B cell (primary cell): ENCODE measurements at places on chromosomes 2 and 18.

GRCh38 chr18:23683155-23683554 lies 6.1 kb upstream of the LAMA3 start:
- no peak overlapping the region for H3K4me3 ChIP-seq
- H3K27ac ChIP-seq = no peak overlapping the region
- no peak for DNase-seq
- no peaks in the 10 kb centered on the region for H3K36me3 ChIP-seq

DNA sequence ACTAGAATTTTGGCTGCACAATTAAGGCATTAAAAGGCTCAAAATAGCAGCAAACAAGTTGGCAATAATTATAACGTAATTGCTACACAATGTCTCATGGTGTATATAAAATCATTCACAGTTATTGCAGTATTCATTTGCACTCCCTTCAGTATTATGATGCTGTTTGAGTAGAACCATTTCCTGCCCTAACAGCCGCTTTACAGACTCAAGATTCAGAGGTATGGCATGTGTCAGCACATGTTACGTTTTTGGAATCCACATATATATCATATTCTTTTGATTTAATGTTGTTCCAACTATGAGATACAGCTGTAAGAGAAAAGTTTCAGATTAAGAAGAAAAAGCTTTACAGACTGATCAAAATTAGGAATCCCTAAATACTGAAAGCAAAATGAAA lies 56.3 kb upstream of the NCKAP5 start:
- H3K27ac ChIP-seq = no peak overlapping the region
- H3K4me1 ChIP-seq = no peaks in the 10 kb centered on the region
- no peak for DNase-seq
- no peaks in the 10 kb centered on the region for H3K27me3 ChIP-seq
- no peaks in the 10 kb centered on the region for H3K36me3 ChIP-seq

DNA sequence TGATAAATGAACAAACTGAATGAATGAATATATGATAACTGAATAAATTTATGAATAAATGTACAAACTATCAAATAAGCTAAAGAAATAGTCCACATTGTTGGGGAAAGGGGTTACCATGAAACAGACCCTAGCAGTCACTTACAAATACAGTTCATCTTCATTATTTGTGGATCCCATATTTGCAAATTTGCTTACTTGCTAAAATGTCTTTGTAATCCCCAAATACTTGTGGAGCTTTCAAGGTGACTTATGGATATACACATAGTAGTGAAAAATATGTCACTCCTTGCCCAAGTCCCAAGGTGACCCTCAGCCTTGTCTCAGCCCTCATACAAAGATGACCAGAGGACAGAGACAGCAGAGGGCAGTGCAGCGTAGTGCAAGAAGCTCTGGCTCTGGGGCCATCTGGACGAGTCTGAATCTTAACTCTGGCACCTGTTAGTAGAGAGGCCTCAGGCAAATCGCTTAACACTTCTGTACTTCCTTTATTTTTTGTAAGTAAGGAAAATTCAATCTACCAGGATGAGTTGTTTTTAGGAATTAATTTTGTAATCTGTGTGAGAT lies 3.1 kb downstream of the PAIP2B start:
- peak; percentile 58 for DNase-seq
- H3K4me3 ChIP-seq = no peak overlapping the region
- H3K27me3 ChIP-seq = no peaks in the 10 kb centered on the region
- H3K36me3 ChIP-seq = peaks cover 7% of the 10 kb centered on the region
- H3K27ac ChIP-seq = no peak overlapping the region

DNA sequence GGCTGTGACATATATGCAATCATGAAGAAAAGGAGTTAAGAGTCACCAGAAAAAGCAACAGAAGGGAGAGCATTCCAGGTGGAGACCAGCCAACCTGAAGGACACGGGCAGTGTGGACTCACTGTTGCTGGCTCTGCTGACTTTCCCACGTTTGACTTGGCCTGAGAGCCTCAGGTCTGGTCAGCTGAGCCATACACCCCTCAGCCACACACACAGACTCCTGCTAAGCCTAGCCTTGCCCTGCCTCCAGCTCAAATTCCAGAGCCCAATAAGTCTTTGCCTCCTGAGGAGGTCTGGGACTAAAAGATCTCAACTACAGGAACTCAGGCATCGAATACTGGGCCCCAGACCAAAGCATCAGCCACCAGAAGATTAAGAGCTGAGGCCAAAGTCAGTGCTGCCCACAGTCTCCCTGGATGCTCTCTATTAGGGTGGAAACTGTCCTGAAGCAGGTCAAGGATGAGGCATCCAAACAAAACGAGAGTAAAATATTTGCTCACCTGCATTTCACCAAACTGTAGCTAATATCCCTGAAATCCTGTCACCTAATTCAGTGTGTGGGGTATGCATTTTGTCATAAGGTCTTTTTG lies 23.3 kb downstream of the CACNB4 start:
- DNase-seq = no peak
- H3K36me3 ChIP-seq = no peaks in the 10 kb centered on the region
- no peak overlapping the region for H3K4me3 ChIP-seq
- no peaks in the 10 kb centered on the region for H3K27me3 ChIP-seq

DNA sequence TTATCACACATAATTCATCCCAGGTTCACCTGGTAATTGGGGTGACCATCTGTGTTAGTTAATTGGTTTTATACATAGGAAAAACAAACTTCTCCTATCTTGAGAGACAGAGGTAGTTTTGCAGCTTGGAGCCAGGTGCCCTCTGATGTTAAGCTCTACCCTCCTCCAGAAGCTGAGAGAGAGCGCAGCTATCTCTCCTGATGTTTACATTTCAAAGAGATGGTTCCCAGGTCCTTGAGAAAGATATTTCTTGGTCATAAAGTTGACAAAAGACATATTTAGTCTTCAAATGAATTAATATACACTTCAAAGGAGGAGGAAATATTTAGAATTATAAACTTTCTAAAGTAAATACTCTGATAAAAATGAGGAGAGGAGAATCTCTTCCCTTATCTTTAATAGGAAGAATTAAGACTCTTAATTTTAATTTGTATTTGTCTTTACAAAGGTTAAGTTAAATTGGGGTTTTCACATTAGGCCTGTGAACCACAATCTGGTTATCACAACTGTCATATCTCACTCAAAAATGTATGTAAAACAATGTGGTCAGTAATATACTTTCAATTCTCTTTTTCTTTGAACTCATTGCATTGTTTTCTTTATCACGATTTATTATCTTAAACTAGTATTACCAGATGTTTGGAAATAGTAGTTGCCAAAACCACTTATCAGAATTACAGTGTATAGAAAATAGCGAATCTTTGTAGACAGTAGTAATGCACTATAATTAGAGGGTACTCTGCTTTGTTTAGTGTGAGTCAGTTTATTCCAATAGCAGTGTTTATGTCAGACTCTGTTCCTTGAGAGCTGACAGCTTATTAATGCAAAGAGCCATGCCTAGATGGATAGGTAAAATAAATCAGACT lies 26.8 kb downstream of the SERPINB4 start:
- no peak overlapping the region for H3K27ac ChIP-seq
- no peaks in the 10 kb centered on the region for H3K36me3 ChIP-seq
- H3K4me1 ChIP-seq = no peaks in the 10 kb centered on the region
- no peak for DNase-seq
- H3K4me3 ChIP-seq = no peak overlapping the region

DNA sequence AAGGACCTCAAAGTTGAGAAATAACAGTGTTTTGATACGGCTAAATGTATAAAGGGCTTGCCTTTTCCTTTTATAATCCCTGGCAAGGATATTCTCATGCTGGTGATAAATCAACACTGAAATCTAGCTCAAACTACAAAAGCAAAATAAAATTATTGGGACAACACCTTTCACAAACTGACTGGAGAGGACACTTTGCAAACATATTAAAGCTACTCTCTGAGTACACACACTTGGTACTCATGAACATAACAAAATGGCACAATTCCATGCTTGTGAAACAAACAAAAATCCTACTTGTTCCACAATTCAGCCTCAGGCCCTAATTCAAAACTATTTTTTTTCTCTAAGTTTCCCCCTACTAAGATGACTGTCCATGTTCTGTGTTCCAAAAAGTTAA lies 305.8 kb downstream of the ETAA1 start:
- no peak overlapping the region for H3K27ac ChIP-seq
- H3K4me1 ChIP-seq = no peaks in the 10 kb centered on the region
- no peak for DNase-seq

GRCh38 chr18:38872342-38872741 lies 1306.7 kb upstream of the CELF4 start:
- no peak overlapping the region for H3K4me3 ChIP-seq
- H3K27me3 ChIP-seq = no peaks in the 10 kb centered on the region
- H3K4me1 ChIP-seq = no peaks in the 10 kb centered on the region
- no peaks in the 10 kb centered on the region for H3K36me3 ChIP-seq

- DNase-seq = no peak
- no peak overlapping the region for H3K4me3 ChIP-seq
- no peak overlapping the region for H3K27ac ChIP-seq
- H3K36me3 ChIP-seq = no peaks in the 10 kb centered on the region
- H3K27me3 ChIP-seq = no peaks in the 10 kb centered on the region
Observed at GRCh38 chr2:161745866-161746614, 121.8 kb downstream of the SLC4A10 start.

- peak overlapping the region; percentile 95 for H3K27ac ChIP-seq
- no peaks in the 10 kb centered on the region for H3K27me3 ChIP-seq
- H3K4me1 ChIP-seq = peaks cover 71% of the 10 kb centered on the region
- H3K4me3 ChIP-seq = no peak overlapping the region
- no peaks in the 10 kb centered on the region for H3K36me3 ChIP-seq
Observed at GRCh38 chr2:234444893-234445292, 52.0 kb downstream of the ARL4C start.

DNA sequence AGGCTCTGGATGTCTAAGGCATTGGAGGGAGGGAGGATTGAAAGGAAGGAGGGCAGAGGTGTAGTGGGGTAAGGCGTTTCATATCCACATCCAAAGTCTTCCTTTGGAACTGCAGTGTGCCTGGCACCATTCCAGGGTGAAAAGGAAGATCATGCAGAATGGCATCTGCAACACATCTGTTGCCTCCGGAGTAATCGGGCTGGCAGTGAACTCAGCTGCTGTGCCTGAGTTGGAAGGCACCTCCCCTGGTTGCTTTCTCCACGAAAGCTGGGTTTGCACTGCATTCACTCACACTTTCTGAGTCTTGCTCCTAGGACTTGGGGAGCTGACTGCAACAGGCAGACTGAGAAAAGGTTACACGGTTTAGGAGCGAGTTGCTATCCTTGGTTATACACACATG lies 30.3 kb upstream of the SEC11C start:
- no peak overlapping the region for H3K27ac ChIP-seq
- no peaks in the 10 kb centered on the region for H3K4me1 ChIP-seq
- no peaks in the 10 kb centered on the region for H3K36me3 ChIP-seq
- peaks cover 35% of the 10 kb centered on the region for H3K27me3 ChIP-seq
- no peak for DNase-seq
- no peak overlapping the region for H3K4me3 ChIP-seq

- H3K27ac ChIP-seq = no peak overlapping the region
- no peak overlapping the region for H3K4me3 ChIP-seq
- no peaks in the 10 kb centered on the region for H3K36me3 ChIP-seq
- no peaks in the 10 kb centered on the region for H3K4me1 ChIP-seq
- H3K27me3 ChIP-seq = no peaks in the 10 kb centered on the region
- DNase-seq = no peak
Observed at GRCh38 chr2:35938838-35939237, 416.7 kb upstream of the CRIM1 start.

DNA sequence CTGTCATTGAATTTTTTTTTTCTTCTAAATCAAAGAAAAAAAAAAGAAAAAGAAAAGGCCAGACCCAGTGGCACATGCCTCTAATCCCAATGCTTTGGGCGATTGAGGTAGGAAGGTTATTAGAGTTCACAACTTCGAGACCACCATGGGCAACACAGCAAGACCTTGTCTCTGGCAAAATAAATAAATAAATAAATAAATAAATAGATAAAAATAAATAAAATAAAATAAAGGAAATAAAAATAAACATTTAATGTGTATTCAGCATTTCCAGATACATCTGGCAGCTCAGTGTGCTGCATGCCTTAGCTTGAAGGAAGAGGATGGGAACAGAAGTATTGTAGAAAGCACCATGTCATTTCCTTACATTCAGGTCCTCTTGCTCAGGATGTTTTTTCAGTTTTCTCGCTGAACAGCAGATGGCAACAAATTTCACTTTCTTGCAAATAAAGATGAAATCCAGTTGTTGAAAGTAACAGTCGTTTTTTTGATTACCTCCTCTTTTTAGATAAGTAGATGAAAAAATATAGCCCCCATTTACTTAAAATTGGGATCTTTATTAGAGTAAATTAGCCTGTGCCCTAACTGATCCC lies 25.7 kb upstream of the FAM178B start:
- no peaks in the 10 kb centered on the region for H3K27me3 ChIP-seq
- no peak overlapping the region for H3K27ac ChIP-seq
- no peak overlapping the region for H3K4me3 ChIP-seq
- no peaks in the 10 kb centered on the region for H3K4me1 ChIP-seq

DNA sequence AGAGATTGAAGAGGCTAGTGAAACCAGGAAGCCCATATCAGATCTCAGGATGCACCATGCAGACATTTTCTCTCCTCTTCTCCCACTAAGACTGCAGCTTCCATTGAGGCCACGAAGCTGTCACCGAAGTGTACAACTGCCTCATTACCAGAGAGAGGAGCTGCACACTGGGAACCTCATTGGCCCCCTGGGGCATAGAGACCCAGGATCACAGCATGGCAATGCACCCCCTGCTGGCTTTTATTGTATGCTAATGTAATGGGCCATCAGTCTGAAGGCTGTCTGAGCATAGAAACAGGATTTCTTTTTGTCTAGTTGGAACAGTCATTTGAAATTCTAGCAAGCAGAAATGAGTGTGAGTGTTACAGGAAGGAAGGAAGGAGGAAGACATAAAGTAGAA lies 861.6 kb upstream of the CELF4 start:
- no peak overlapping the region for H3K27ac ChIP-seq
- no peaks in the 10 kb centered on the region for H3K27me3 ChIP-seq
- no peak for DNase-seq
- no peaks in the 10 kb centered on the region for H3K4me1 ChIP-seq

GRCh38 chr18:42196651-42197050 lies 241.6 kb downstream of the PIK3C3 start:
- H3K36me3 ChIP-seq = no peaks in the 10 kb centered on the region
- H3K27me3 ChIP-seq = no peaks in the 10 kb centered on the region
- no peak overlapping the region for H3K4me3 ChIP-seq
- H3K4me1 ChIP-seq = no peaks in the 10 kb centered on the region

DNA sequence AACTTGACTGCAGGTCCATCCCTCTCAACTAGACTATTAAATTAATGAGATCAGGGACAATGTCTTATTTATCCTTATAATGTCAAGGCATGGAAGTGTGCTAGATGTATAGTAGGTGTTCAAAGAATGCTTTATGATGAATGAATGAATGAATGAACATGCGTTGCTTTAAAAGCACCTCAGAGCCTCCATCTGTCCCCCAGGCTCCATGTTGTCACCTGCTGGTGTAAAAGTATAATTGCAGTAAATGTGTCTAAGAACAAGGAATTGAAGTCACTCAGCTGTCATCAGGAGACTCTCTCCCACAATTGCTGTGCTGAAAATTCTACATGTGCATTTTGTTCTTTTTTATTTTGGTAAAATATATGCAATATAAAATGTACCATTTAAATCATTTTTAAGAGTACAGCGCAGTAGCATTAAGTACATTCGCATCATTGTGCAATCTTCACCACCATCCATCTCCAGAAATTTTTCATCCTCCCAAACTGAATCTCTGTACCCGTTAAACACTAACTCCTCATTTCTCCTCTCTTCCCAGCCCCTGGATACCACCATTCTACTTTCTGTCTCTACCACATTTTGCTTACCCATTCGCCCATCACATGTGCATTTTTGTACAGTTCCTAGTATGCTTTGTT lies 52.6 kb downstream of the GNAL start:
- no peak overlapping the region for H3K4me3 ChIP-seq
- no peaks in the 10 kb centered on the region for H3K4me1 ChIP-seq
- H3K27me3 ChIP-seq = no peaks in the 10 kb centered on the region
- H3K36me3 ChIP-seq = no peaks in the 10 kb centered on the region
